Effector CD8-positive, alpha-beta T cell (primary cell): ENCODE measurements at places on chromosomes 7 and 10.

GRCh38 chr7:101550641-101551541, 78.2 kb downstream of the MYL10 start:
- no peak for DNase-seq

DNA sequence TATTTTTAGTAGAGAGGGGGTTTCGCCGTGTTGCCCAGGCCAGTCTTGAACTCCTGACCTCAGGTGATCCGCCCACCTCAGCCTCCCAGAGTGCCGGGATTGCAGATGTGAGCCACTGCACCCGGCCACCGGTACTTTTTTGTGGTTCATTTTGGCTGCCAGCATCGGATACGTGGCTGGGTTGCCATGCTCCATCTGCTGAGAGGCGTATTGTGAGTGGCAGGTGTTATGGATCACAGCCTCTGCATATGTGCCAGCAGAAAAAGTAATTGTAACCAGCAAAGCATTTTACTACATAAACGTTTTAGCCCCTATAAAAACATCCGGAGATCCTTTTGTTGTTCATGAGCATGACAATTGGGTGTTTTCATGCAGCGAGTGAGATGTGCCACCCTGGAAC, 7.1 kb downstream of the FOXK1 start:
- DNase-seq: no peak

DNA sequence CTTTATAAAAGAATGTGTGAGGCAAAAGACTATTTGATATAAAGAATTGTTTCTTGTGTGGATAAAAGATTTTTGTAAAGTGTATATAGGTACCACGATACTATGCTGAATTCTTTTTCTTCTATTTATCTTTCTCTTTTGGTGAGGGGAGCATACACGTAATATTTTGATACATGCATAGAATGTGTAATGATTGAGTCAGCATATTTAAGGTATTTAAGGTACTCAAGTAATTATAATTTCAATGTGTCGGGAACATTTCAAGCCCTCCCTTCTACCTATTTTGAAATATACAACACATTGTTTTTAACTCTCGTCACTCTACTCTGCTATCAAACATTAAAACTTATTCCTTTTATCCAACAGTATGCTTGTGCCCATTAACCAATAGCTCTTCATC, 1221.6 kb upstream of the PHF14 start:
- DNase-seq: no peak

DNA sequence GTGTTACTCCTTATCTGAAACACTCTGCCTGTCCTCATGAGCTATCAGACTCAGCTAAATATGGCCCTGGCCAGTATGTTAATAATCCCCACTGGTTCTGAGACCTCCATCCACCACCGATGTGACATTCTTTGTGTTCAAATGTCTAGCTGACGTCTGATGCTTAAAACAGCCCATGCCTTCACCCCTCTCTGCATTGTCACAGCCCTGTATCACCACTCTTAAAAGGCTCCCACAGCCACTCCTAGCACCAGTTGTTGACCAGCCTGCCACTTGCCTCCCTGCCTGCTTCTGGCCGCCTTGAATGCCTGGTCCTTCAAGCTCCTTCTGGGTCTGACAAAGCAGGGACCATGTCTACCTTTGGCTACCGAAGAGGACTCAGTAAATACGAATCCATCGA, at the start of gene LMOD2:
TSS of gene LMOD2 (plus strand) at position 253 of the 400 bp plus-strand sequence. CDS start at position 351, 98 bp downstream.
- DNase-seq: no peak

DNA sequence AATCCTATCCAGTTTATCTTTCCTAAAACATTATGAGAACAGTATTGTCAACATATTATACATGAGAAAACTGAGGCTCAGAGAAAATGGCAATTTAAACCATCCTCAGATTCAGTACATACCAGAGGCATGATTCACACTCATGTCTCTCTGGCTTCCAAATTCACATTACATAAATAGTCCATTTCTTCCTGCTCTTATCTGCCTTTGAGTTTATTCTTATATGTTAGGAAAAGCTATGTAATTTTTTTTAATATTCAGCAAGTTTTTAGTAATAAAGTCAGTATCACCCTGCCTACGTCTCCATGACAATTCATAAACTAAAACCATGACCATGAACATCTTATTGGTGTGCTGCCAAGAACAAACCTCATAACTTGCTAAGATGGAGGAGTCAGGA, 1260.2 kb upstream of the SORCS1 start:
- DNase-seq: no peak

DNA sequence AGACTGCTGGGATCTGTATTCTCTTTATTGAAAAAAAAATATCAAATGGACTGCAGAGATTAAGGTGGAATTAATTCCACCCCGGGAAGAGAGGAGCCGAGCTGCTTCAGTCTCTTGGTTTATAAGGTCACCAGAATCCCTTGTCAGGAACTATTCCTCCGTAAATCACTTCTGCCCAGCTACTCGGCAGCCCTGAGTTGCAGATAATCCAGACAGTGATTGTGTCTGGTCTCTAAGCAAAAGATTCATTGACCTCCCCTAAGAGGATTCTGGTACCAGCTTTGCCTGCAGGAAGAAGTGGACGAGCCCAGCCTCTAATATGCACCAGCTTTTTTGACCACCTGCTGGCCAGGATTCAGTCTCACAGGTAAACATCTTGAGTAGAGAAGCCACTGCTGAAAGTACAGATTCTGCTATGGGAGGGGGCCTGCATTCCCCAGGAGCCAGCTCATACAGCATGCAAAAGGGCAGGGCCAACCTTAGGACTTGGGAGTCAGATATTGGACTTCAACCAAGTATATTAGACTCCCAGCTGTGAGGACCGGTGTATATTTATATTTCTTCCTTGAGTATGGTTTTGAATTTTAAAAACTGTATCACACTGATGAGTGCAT, 27.1 kb upstream of the PLXNA4 start:
- DNase-seq: no peak

GRCh38 chr10:103803941-103804340, 51.4 kb downstream of the SH3PXD2A start:
- no peak for DNase-seq

DNA sequence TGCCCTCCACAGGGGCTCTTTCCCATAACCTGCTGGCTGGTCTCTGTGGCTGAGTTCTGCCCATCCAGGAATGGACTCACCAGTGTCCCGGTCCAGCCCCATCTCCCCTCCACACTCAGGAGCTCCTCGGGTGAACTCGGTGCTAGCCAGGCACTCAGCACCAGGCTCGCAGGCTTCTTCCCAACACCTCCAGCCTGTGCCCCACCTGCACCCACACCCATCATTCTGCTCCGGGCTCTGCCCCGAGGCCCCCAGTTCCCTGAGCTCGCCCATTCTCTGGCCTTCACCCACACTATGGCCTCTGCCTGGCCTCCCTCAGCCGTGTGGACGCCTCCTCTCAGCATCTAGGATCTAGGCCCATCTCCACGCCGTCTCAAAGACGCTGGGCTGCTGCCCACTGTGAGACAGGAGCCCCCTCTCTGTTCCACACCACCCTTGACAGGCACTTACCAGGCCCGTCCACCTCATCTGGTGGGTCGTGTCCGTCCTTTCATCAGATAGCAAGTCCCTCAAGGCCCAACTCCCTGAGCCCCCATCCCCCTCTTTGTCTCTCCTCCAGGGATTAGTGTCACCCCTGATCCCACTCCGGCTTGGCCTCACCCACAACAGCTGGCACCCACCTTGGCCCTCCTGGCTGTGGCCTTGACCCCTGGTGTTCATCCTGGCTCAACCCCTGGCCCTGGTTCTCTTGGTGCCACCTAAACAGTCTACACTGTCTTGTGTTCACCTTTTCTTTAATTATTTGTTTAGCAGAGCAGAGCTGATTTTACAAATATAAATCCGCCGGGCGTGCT, 76.0 kb upstream of the FAM20C start:
- no peak for DNase-seq

DNA sequence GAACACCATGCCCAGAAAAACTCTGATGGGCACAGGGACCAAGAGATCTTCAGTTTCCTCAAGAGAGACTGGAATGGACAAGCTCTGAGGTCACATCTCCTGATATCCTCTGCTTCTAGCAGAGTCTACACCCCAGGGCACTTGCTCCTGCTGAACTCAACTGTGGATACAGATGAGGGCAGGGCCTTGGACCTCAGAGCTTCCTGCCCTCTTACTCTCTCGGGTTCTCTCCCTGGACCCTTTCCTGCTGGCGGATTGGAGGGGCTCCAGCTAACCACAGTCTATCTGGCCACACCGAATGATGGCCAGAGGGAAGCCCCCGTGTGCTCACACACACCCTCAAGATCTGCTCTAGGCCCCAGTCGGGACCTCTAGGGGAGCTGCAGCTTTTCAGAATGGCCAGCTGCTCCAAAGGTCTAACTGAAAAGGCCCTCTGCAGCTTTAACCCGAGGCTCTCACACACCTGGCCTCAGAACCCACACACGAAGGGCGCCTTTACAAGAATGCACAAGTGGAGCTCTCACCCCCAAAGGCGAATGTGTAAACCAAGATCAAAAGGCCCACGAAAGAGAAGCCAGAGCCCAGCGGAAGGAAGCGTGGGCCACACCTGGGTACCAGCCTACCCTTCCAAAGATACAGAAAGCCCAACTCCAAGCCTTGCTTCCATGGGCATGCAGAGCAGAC, 65.5 kb downstream of the FAM53B start:
- no peak for DNase-seq

DNA sequence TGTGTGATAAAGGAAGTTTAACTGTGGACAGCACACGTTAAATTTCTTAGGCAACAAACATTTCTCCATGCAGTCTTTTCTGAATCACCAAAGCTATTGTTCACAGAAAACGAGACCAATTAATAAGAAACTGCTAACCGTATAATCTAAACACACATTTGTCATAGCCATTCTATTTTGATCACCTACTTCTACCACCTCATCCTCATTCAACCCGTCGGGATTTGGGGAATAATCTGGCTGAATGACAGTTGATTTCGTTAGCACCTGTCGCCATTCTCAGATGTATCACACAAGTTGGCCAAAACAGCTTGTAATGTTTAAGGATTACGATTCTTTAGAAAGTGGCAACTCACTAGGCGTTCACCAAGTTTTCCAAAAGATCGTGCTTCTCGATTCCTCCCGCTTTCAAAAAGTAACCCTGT, 1.2 kb downstream of the EZH2 start:
- DNase-seq: no peak

DNA sequence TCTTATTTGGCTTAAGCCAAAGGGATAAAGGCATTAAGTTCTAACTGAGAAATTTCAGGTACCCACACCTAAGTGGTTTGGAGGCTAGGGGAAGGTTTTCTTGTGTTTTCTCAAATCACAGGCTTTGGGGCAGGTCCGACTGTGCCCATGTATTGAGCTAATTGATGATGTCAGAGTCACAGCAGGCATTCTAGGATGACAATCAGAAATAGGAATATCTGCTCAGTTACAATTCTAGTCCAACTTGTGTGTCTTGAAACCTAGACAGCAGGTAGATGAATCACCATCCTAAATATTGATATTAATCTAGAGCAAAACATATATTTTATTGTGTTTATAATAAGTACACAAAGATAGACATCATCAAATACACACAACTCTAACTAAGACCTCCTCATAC, 2.3 kb upstream of the FHIP2A start:
- no peak for DNase-seq

GRCh38 chr10:6136215-6137201, 47.7 kb downstream of the RBM17 start:
- no peak for DNase-seq

DNA sequence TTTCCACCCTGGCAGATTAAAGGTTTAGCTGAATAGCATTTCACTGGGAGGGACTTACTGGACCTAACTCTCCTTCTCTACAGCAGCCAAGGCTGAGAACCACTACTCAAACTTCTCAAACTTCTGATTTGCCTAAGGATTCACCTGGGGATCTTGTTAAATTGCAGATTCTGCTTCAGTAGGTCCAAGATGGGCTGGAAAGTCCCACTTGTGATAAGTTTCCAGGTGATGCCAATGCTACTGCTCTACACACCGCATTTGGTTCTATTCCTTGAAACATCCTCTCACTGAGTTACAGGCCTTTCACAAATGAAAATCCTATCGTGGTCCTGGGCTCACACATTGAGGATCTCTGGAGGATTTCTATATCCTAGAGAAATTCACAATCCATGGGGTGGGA, 147.9 kb downstream of the CHCHD3 start:
- DNase-seq: no peak

DNA sequence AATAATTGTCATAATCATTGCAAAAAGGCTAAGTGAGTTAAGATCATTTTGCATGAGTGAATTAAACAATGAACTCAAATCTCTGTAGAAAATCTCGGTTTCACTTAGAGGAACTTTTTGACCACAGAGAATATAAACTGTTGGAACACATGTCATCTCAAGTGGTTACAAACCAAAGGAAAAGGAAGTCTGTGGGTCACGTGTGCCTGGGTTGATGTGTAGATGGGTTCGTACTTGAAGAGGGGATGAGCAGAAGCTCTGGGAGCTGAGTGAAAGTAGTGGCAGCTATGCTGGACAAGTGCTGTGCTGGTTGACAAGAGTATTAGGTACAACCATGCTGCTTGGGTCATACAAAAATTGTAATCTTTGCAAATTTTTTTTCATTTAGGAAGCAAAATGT, 35.0 kb downstream of the GLRX3 start:
- no peak for DNase-seq

- no peak for DNase-seq
These were observed 50.4 kb upstream of the NFE2L3 start for GRCh38 chr7:26101361-26102151.

GRCh38 chr10:6579904-6580278, at the start of gene PRKCQ:
PRKCQ (minus strand) TSS chr10:6580276; CDS start chr10:6515135, 65,141 bp downstream.
- no peak for DNase-seq

DNA sequence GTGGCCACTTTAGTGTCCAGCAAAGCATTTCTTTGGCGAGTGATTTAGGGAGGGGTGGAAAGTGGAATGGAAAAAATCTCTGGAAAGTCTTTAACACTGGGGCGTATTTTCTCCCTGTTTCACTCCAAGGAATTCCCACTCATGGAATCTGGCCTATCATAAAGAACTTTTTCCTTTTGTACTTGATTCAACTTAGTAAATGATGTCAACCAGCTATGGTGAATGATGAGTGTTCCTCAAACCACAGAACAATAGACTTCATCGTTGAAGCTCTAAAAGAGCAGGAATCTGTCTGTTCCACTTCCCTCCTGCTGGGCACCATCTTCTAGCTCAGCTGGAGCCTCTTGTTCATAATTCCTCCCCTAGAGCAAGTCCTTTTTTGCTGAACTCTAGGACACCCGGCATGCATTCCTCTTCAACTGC, 66.5 kb downstream of the EPDR1 start:
- DNase-seq: no peak

DNA sequence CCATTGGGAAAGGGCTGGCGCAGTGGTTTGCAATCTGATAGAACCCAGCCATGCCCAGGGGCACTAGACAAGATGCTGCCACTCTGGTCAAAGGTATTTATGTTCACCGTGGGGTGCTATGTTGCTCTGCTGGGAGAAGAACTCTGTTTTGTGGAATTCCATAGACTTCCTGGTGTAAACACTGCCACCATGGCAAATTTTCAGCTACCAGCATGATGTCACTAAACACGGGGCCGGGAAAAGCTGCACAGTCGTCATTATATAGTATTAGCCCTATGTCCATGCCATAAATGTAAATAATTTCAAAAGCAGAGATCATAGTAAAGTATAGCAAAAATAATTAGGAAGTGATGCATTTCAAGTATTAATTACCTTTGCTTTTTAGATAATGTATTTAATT, 500.6 kb downstream of the PARD3 start:
- no peak for DNase-seq
